Stimulated activated CD4-positive, alpha-beta T cell treated with anti-CD3 and anti-CD28 coated beads, Interleukin-12 subunit alpha, Interleukin-12 subunit beta, amount 100 ng/mL, for 48 hours (primary cell): ENCODE measurements at places on chromosomes 5 and 9.

DNA sequence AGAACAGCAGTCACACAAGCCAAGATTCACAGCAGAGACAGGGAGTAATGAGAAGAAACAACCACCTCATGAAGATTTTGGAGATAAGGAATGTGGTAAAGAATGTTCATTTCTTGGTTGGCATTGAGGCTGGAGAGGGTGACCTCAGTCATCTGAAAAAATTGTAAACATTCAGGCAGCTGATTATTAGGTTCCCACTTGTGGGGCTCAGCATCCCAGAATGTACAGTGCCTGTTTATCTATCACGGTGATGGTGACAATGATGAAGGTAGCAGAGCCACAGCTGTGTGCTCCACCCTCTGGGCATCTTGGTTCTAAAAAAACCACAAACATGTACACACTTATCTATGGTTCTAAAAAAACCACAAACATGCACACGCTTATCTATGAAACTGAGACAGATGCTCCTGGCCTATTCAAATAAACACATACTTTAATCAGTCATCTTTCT, 143.9 kb upstream of the MOCS2 start:
- no peak for DNase-seq

- DNase-seq: no peak
Measured at GRCh38 chr5:33340195-33340594, 100.6 kb upstream of the TARS1 start.

DNA sequence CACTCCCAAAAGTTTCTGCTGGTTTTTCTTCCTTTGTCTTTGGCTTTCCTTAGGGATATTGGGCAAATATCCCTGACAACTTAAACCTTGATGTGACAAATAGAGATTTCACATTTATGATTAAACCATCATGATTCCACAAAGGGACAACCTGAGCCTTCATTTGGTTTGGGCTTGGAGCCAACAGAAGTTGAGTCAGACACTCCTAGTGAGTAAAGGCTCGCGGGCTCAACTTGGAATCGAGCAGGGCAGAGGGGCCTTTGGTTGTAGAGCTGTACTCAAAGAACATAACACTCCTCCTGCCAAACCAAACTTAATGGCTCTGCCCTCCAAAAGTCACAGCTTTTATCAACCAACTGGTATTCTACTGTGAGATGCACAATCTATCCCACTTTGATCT, 290.2 kb upstream of the MAP3K1 start:
- no peak for DNase-seq

GRCh38 chr5:14268738-14269137, 125.6 kb downstream of the TRIO start:
- DNase-seq: no peak

- no peak for DNase-seq
Measured at GRCh38 chr9:84928419-84928818, 258.9 kb downstream of the NTRK2 start.
